Gastrocnemius medialis (tissue), 4 donors: ENCODE measurements at places on chromosomes 5 and 9. TPM values are rescaled to one million over a fixed set of nuclear protein-coding genes. Genes with fewer than 3 reads are reported as not detected.

Gene PCDHGA10
- 2.4 TPM for total RNA-seq

Gene ECM2
- 4.9 TPM for total RNA-seq

Gene TSSK1B
- total RNA-seq = not detected

Gene AIF1L
- 10.0 TPM for total RNA-seq

Gene CYLC2
- not detected for total RNA-seq

Gene PRDM9
- not detected for total RNA-seq

DNA sequence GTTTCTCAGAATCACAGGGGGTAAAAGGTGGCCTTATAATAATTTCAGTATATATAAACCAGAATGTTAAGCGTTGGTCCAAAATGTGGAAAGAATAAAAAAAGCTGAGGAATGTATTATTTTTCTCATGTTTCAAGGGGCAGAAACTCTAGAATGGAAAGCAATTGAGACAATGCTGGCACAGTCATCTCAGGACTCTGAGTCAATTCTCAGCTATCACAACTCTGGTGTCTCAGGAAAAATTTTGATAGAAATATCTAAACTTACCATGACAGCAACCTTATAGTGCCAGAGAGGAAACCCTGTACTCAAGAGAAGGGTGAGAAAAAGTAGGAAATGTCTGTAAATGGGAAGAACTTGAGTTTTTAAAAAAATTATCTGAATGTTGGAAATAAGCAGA lies 1189.4 kb upstream of the NUDT12 start:
- H3K36me3 ChIP-seq = no peaks in the 10 kb centered on the region
- DNase-seq = no peak
- no peak overlapping the region for H3K27ac ChIP-seq
- no peaks in the 10 kb centered on the region for H3K4me1 ChIP-seq
- H3K4me3 ChIP-seq = no peak overlapping the region

DNA sequence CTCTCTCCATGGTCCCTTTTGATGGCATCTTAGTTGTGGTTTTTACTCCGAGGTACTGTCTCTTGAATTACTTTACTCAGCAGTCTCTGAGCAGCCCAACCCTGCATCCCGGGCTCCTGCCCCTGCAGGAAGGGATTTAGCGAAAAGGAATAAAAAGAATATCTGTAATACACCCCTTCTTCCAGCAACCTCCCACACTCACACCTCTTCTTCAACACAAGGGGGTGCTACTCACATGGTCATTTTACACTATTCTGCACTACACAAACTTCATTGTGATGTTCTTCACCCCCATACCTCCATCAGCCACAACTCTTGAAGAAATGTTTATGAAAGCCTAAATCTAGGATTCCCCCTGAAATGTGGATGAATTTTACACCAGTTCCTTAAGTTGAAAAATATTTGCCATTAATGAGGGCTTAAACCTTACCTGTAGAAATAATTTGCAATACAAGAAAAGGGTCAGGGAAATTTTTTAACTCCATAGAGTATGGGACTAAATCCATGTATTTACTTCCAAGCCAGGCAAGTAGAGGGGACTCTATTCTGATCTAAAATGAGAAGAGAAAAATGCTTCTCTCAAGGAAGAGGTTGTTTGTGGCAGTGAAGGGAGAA lies 26.0 kb downstream of the TPD52L3 start:
- no peaks in the 10 kb centered on the region for H3K36me3 ChIP-seq
- no peaks in the 10 kb centered on the region for H3K27me3 ChIP-seq
- H3K4me1 ChIP-seq = no peaks in the 10 kb centered on the region
- DNase-seq = no peak

GRCh38 chr9:122332083-122332482 lies 38.7 kb upstream of the PTGS1 start:
- H3K4me1 ChIP-seq = peaks cover 22% of the 10 kb centered on the region
- no peak overlapping the region for H3K27ac ChIP-seq
- no peak overlapping the region for H3K4me3 ChIP-seq
- DNase-seq = no peak
- no peaks in the 10 kb centered on the region for H3K36me3 ChIP-seq
- H3K27me3 ChIP-seq = no peaks in the 10 kb centered on the region

GRCh38 chr9:9100070-9100469 lies 1300.5 kb upstream of the DMAC1 start:
- H3K36me3 ChIP-seq = no peaks in the 10 kb centered on the region
- no peak for DNase-seq
- no peaks in the 10 kb centered on the region for H3K27me3 ChIP-seq
- H3K27ac ChIP-seq = no peak overlapping the region
- H3K4me1 ChIP-seq = no peaks in the 10 kb centered on the region

DNA sequence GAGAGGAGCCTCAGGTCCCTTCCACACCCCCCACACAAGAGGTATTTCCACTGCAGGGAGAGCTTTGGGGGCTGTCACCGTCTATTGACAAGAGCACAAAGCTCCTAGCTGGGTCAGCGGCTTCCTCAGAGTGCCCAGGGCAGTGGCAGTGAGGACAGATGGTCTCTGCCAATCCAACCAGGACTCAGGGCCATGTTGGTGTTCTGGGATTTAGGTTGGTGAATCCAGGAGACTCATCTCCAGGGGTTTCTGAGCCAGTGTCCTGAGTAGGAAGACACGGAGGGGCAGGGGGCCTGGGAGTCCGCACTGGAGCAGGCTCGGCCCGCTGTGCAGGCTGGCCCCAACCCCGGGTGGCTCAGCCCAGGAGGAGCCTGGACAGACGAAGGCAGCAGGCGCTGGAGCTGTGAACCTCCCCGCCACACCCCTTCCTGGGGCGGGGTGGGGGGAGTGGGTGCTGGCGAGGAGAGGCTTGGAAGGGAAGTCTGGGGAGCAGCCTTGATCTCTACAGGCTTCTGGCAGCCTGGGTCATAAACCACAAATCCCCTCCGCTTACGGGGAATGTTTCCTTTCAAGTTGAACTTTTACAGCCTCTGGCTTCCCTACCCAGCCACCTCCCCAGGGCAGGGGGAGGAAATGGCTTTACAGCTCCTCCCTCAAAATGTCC lies 19.6 kb downstream of the CRB2 start:
- no peaks in the 10 kb centered on the region for H3K4me1 ChIP-seq
- H3K27ac ChIP-seq = no peak overlapping the region
- H3K36me3 ChIP-seq = no peaks in the 10 kb centered on the region
- peaks cover 38% of the 10 kb centered on the region for H3K27me3 ChIP-seq
- H3K4me3 ChIP-seq = no peak overlapping the region
- DNase-seq = no peak

GRCh38 chr9:136232969-136233368 lies 12.6 kb downstream of the QSOX2 start:
- H3K36me3 ChIP-seq = peaks cover 6% of the 10 kb centered on the region
- no peak overlapping the region for H3K4me3 ChIP-seq
- no peak for DNase-seq
- H3K27me3 ChIP-seq = no peaks in the 10 kb centered on the region
